Mammary microvascular endothelial cell (primary cell): ENCODE measurements at places on chromosomes 12 and 14. TPM values are rescaled to one million over a fixed set of nuclear protein-coding genes. Genes with fewer than 3 reads are reported as not detected.

Gene DCAF5
- total RNA-seq, result 8.7 and 11.3 TPM in 2 replicates

Gene SYCP3
- total RNA-seq, result not detected in 2 replicates

Gene RNASE1
- total RNA-seq, result 182 and 221 TPM in 2 replicates

Gene MYO1H
- total RNA-seq, result not detected in 2 replicates

Gene KRT80
- 1.1 and 1.5 TPM in 2 replicates for total RNA-seq

Gene ARHGEF25
- total RNA-seq, result 0.07 and 0.15 TPM in 2 replicates

Gene RPGRIP1
- total RNA-seq, result 0.05 TPM in 1 of 2 replicates, not detected in the other

Gene KRT71
- total RNA-seq, result under 0.01 TPM in 1 of 2 replicates, not detected in the other

Gene TUNAR
- total RNA-seq, result not detected in 2 replicates

Gene TMEM119
- 0.94 TPM in 1 of 2 replicates, not detected in the other for total RNA-seq

Gene FBLN5
- total RNA-seq, result 0.15 and 1.6 TPM in 2 replicates

Gene SIX6
- not detected in 2 replicates for total RNA-seq

Gene NDRG2
- total RNA-seq, result 0.69 TPM in 1 of 2 replicates, not detected in the other

Gene ERP27
- 0.73 and 2.1 TPM in 2 replicates for total RNA-seq

Gene LRP10
- 108 and 118 TPM in 2 replicates for total RNA-seq

Gene SPX
- not detected in 2 replicates for total RNA-seq

Gene TSPAN9
- 30.2 and 35.8 TPM in 2 replicates for total RNA-seq

Gene HELB
- total RNA-seq, result 0.64 and 0.73 TPM in 2 replicates

Gene NPAS3
- 0.10 TPM in 1 of 2 replicates, not detected in the other for total RNA-seq

Gene CELA1
- not detected in 2 replicates for total RNA-seq

Gene C3AR1
- total RNA-seq, result 0.20 and 0.30 TPM in 2 replicates

Gene LRP1-AS
- not detected in 2 replicates for total RNA-seq

Gene RNASE2
- total RNA-seq, result not detected in 2 replicates

Gene CD27
- not detected in 2 replicates for total RNA-seq

Gene ANO4
- total RNA-seq, result 0.25 and 0.40 TPM in 2 replicates

Gene ISCU
- total RNA-seq, result 112 and 120 TPM in 2 replicates

Gene STXBP6
- total RNA-seq, result 0.49 TPM in 1 of 2 replicates, not detected in the other

Gene TEX52
- not detected in 2 replicates for total RNA-seq

Gene GPRC5D
- total RNA-seq, result not detected in 2 replicates

Gene SINHCAF
- total RNA-seq, result 76.1 and 132 TPM in 2 replicates

Gene HPD
- total RNA-seq, result not detected in 2 replicates

Gene SIX1
- 0.30 TPM in 1 of 2 replicates, not detected in the other for total RNA-seq

Gene ACTN1
- total RNA-seq, result 442 and 481 TPM in 2 replicates

Gene PSMB11
- not detected in 2 replicates for total RNA-seq

Gene ANO2
- 9.2 and 13.5 TPM in 2 replicates for total RNA-seq
